ENCODE measurements at places on chromosomes 5 and 9.

DNA sequence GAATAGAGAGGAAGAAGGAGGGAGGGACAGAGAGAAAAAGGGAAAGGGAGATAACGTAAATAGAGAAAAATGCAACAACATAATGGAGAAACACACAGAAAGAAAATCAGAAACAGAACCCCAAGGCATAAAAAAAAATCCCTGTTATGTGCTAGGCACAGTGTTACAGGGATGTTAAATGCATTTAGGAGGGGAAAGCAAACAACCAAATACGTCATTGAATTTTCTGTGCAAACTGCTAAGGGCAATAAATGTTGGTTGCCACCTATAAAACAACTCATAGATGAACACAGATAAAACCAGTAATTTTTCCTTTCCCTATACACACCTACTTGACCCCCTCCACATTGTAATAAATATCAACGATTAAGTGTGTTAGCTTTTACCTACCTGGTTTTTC, 51.3 kb upstream of the ASTN2 start:
- no peak for DNase-seq

- DNase-seq, result no peak
These were observed 194.0 kb downstream of the CRB2 start for GRCh38 chr9:123550012-123550411.

DNA sequence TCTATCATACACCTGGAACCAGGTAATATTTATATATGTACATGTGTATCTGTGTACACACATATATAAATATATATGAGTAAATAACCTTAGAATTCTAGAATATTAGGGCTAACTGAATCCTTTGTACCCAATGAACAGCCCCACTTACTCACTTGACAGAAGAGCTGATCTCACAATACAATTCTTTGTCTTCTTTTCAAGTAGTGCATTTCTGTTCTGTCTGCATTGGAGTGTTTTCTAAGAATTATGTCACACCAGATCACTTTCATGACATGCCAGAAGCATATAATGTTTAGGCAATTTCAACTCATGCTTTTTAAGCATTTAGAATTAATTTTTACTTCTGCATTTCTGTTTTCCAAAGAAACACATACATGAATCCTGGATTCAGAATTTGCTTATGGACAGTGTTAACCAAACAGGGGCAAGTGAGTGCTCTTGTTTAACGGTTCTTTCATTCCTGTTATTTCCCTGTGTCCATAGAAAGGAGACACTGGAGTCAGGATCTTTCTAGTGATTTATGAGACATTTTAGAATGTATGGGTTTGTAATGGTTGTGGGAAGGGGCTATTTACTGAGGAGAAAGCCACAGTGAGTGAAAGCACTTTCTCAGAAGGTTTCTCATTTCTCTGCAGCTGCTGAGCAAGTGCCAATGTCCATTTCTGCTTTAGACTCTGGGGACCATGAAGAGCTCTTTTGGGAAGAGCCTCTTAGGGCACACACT, 123.2 kb downstream of the RMI1 start:
- DNase-seq, result no peak

DNA sequence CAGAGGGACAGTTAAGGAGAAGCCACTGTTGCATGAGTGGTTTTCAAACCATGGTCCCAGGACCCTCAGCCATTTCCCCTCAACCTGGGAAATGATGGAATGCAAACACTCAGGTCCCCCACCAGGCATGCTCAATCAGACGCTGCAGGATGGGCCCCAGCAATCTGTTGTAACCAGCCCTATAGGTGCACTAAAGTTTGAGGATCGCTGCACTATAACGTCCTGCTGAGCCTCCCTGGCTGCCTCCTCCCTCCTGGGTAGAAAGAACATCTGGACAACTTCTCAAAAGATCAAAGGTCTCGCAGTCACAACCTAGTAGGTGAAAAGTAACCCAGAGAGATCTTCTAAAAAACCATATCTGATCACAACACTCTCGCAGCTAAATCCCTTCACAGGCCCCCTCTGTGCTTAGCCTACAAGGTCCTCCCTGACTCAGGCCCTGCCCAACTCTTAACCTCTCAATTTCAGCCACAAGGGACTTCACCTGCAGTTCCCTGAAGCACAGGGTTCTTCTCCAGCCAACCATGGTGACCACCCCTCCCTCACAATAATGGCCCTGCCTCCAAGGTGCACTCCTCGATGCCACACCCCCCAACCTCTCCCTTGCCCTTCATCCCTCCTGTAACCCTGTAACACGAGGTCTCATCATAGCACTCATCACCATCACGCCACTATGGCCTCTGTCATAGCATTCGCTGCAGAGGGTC, 3.5 kb downstream of the SHB start:
- DNase-seq, result no peak

GRCh38 chr9:137485343-137486140, 26.4 kb upstream of the NSMF start:
- no peak for DNase-seq

- DNase-seq, result no peak
These were observed 69.8 kb upstream of the NFIB start for GRCh38 chr9:14383773-14384172.
